Cortex of kidney (tissue), 1 donor: ENCODE measurements at places on chromosomes 6 and 20.

- no peak for DNase-seq
Measured at GRCh38 chr6:146887447-146888077, 288.8 kb downstream of the ADGB start.

DNA sequence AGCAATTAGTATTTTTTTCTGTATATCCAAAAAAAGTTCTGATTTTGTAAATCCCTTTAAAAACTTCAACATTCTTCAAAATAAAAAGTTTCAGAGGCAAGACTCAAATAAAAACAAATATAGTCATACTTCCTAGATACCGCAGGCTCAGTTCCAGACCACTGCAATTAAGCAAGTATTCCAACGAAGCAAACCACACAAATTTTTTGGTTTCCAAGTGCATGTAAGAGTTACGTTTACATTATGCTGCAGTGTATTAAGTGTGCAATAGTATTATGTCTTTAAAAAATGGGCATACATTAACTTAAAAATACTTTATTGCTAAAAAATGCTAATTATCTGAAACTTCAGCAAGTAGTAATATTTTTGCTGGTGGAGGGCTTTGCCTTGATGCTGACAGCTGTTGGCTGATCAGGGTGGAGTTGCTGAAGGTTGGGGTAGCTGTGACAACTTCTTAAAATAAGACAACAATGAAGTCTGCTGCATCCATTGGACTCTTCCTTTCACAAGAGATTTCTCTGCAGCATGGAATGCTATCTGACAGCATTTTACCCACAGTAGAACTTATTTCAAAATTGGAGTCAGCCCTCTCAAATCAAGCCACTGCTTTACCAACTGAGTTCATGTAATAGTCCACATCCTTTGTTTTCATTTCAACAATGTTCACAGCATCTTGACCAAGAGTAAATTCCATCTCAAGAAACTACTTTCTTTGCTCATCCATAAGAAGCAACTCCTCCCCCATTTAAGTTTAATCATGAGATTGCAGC lies 46.0 kb downstream of the PHIP start:
- DNase-seq, result no peak

- DNase-seq, result no peak
Measured at GRCh38 chr6:87848616-87849015, 146.6 kb upstream of the AKIRIN2 start.

DNA sequence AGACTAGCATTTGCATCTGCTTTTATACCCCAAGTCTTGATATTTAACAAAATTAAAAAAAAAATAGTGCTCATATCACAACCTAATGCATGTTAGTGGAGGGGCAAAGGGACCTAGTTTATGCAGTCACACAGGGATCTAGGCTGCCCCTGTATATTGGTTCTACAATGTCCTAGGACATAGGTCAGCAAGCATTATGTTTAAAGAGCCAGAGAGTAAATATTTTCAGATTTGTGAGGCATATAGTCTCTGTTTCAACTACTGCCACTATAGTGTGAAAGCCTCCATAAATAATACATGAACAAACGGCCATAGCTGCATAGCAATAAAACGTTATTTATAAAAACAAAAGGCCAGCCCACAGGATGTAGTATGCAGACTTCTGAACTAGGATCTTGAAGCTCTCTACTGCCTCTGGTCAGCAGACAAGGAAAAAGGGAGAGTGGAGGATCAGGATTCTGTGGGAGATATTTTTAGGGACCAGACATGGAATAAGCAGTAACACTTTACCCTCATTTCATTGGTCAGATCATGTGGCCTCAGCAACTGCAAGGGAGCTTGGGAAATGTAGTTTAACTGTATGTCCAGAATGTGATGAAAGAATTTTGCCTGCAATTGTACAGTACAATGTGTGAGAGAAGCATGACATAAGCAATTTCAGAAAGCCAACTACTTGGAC lies 414.2 kb upstream of the SPTLC3 start:
- no peak for DNase-seq

DNA sequence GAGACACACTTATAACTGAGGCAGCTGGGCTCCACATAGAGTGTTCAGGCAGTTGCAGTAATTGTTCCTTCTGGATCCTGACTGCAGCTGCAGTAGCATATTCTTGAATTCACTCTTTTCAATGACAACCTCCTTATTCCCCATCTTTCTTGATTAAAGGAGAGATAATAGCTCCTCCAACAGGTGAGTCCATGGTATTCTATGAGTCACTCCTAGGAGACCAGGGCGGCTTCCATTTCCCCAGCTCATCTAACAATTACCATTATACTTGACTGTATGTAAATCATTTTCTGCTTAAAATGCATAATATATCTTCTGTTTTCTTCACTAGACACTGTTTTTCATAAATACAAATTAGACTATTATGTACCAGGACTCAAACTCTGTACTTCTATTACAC lies 62.4 kb downstream of the TENT5A start:
- no peak for DNase-seq

DNA sequence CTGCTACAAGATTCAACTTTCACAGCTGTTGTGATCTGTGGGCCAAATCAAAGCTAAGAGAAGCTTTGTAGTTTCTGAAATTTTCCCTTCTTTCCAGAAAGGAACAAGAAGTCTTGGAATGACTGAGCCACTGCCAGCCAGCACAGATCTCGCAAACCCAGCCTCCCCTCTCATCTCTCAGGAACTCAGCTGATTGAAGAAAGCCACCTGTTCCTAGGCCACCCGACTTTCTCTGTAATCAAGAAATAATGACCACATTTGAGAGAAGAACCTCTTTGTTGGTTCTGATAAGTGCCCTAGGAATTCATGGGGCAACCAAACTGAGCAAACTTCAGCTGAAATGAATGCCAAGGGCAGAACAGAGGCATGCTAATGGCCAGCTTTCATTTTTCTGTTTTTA lies 61.7 kb downstream of the HDGFL1 start:
- DNase-seq, result no peak

DNA sequence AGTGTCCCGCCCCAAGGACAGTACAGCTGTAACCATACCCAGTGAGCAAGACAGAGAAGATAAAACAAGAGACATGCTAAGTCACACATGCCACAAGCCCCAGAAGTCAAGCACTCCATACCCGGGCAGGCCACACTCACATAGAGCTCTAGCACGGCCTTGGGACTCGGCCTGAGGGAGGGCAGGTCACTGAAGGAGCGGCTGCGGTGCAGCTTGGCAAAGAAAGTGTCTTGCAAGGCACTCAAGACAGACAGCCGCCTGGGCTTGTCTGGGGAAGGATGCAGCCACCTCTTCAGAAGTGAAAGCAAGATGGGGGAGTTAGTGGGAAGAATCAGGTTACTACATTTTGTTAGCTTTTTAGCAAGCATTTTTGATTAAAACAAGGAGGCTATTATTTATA lies 48.7 kb upstream of the ARMH2 start:
- no peak for DNase-seq

DNA sequence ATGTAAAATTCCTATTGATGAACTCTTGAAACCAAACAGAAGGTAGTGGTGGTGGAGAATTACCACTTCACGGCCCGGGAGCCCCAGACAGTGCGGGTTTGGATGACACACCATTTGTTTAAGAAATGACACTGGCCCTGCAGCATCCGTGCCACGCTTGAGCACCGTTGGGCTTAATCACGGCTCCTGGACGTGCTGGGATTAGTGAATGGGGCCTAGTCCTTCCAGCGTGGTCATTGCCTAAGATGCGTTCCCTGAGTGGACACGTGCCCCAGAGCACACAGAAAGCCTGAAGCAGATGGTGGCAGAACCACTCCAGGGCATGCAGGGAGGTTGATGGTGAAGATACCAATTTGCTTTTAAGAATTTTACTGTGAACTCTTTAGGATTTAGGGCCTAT lies 14.5 kb downstream of the STX16 start:
- DNase-seq, result no peak

DNA sequence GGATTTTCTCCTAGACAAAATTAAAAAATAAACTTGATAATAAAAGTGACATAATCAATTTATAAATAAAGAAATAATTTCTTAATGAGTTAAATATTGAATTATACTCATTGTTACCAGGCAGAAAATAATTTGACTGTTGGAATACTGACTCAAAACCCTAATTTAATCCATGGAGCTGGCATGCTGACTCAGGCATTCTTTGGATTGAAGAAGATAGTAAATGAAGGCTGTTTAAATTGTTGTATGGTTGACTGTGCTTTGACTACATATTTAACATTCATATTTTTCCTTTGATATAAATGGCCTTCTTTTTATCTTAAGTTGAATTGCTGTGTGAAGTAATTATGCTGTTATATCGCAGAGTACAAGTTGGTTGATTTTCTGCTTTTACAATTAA lies 11.7 kb downstream of the MANEA start:
- no peak for DNase-seq

- DNase-seq, result no peak
Measured at GRCh38 chr20:2889209-2889608, 15.9 kb downstream of the PTPRA start.
